Stimulated activated CD4-positive, alpha-beta T cell treated with anti-CD3 and anti-CD28 coated beads, Interleukin-12 subunit alpha, Interleukin-12 subunit beta, amount 100 ng/mL, for 24 hours (primary cell): ENCODE measurements at places on chromosomes 3 and 15.

GRCh38 chr3:22894865-22895264 lies 308.3 kb upstream of the UBE2E2 start:
- DNase-seq: no peak

DNA sequence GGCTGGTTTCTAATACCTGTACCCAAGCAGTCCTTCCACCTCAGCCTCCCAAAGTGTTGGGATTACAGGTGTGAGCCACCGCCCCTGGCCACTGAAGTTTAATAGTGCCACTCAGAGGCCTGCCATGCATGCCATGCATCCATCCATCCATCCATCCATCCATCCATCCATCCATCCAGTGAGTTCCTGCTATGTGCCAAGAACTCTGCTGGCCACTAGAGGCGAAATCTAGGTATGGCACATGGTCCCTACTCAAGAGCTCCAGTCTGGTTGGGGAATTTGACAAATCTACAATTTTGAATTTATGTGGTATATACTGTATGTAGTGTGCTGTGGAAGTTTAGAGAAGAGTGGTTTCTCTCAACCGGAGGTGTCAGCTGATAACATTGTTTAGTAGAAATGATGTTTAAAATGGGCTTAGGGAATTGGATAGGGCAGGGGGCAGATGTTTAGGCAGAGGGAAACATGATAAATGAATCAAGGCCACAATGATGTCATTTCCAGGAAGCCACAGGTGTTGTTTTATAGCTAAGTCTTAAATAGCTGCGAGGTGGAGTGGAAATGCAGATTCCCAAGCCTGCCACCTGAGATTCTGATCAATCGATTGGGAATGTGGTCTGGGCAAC lies 384.4 kb upstream of the C2CD4B start:
- no peak for DNase-seq

DNA sequence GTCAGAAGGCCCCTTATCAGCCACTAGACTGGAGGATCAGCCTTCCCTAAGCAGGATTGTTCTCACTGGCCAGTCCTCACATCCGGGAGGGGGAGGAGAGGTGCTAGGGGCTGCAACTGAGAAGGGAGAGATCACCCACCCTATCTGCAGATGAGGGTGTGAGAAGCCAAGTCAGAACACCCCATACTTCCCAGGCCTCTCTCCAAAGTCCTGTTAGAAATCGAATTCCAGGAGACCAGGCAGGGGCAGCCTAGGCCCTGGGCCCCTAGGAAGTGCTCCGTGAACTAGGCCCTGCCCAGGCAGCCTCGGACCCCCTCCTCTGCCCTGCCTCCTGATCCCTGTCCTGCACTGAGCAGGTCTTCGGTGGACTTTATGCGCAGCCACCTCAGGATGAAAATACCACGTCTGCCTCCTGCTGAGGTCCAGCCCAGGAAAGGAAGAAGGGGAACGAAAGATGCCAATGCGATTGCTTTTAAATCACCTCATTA lies 933 bp downstream of the DZIP1L start:
- DNase-seq: no peak

- DNase-seq: no peak
These were observed 296.7 kb downstream of the PLCL2 start for GRCh38 chr3:17181413-17181907.

DNA sequence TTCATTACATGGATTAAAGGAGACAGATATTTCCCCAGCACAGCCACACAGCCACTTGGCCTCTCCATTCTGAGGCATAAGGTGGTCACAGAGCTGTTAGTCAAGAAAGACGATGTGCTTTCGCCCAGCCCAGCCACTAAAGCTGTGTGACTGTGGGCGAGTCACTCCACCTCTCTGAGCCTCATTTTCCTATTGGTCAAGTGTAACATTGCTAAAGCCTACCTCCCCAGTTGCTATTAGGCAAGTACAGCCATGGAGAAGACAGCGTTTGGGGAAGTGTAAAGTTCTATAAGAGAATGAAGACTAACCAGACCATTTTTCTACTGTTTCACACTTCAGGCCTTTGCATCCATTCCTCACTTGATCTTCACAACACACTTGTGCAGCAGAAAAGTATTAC lies 24.1 kb downstream of the TMEM40 start:
- no peak for DNase-seq

GRCh38 chr15:96331144-96331944 lies 844 bp downstream of the NR2F2 start:
- DNase-seq: no peak

DNA sequence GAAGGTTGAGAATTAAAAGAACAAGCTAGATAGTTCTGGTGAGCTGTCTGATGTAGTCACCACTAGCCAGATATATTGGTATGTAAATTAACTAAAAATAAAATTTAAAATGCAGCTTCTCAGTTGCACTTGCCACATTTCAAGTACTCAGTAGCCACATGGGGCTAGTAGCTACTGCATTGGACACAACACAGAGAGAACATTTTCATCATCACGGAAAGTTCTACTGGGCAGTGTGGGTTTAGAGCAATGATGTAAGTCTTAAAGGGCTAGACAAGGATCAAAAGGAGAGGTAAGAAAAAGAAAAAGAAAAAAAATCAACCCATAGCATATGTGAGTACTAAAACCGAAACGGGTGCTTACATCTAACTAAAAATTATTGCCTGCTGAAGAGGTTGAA lies 282.4 kb upstream of the LRRFIP2 start:
- no peak for DNase-seq

DNA sequence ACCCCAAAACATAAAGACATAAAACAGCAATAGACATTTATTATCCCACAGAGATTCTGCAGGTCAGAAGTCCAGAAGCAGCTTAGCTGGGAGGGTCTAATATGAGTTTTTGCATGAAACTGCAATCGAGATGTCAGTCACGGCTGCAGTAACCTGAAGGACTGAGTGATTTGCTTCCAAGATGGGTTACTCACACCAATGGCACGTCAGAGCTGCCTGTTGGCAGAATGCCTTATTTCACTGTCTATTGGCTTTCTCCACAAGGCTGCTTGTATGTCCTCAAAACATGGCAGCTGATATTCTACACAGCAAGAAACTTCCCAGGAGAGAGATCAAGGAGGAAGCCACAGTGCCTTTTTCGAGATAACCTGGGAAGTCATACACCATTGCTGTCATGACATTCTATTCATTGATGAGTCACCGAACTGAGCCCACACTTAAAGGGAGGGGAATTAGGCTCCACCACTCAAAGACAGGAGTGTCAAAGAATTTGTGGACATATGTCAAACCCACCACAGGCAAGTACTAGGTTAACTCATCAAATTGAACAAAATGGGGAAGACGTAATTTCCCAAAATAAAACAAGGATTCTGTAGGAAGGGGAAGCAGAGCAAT lies 122.2 kb downstream of the SYNPR start:
- no peak for DNase-seq

DNA sequence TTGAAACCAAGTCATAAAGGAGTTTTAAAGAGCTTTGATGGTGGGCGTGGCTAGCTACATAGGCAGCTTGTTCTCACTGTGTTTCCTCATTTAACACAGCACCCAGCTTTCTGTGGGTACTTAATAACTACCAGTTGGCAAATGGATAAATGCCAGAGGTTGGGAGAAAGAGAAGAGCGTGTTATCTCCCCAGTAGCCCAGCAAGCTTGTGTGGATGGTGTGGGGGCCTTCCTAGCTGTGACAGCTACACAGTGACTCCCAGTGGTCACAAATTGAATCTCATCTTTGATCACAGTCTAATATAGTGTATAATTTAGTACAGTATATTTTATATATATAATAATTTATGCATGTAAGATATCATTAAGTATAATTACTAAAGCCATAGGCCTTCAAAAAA lies 984.1 kb downstream of the EPHA3 start:
- no peak for DNase-seq

DNA sequence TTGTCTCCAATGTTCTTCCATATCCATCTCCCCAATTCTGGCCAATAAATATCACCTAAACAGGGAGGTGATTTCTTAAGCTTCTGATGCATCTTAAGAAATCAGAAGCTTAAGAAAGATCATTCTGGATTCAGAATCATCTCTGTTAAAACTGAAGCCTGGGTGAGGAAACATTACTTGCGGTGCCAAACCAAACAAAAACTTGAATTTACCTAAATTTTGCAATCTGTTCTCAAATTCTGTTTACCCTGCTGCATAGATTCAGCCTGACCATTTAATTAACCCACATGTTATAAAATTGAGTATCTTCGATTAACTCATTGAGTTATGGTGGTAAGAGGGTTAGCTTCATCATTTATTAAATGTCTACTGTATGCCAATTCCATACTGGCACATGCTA lies 204.4 kb upstream of the ZNF385D start:
- DNase-seq: no peak

DNA sequence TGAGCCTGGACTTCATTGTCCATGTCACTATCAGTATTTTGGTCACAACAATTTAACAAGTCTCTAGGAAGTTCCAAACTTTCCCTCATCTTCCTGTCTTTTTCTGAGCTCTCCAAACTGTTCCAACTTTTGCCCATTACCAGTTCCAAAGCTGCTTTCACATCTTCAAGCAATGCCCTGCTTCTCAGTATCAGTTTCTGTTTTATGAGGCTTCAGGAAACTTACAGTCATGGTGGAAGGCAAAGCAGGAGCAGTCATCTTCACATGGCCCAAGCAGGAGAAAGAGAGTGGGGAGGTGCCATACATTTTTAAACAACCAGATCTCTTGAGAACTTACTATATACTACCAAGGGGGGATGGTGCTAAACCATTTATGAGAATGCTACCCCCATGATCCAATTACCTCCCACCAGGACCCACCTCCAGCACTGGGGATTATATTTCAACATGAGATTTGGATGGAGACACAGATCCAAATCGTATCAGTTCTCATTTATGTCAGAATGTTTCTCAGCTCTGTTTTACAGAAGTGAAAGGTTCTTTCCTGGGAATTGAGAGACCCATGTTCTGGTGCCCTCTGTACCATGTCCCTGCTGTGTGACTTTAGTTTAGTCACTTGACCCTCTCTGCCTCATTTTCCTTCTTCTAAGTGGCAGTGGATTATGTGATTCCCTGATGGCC lies 169.7 kb downstream of the PLCL2 start:
- no peak for DNase-seq

- DNase-seq: no peak
These were observed 921.1 kb downstream of the FHIT start for GRCh38 chr3:60330107-60330506.

GRCh38 chr3:39038165-39038564 lies 13.6 kb downstream of the SCN11A start:
- no peak for DNase-seq

DNA sequence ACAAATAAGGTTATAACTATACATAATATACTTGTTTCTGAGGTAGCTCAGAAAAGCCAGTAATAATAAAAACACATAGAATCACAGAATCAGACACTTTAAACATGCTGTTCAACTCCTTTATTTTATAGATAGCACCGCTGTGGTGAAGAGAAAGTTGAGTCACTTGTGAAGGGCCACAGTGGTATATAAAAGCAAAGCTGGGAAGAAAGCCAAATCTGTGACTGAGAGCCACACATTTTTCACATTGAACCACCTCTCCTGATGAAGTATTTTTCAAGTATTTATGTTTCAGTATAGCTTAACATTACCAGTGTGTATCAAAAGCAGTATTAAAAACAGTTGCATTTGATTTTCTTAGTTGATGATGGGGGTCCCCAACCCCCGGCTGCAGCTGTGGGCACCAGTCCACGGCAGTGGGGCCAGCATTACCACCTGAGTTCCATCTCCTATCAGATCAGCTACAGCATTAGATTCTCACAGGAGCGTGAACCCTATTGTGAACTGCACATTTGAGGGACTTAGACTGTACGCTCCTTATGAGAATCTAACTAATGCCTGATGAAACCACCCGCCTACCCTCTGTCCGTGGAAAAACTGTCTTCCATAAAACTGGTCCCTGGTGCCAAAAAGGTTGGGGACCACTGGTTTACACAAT lies 46.2 kb downstream of the TBL1XR1 start:
- no peak for DNase-seq

DNA sequence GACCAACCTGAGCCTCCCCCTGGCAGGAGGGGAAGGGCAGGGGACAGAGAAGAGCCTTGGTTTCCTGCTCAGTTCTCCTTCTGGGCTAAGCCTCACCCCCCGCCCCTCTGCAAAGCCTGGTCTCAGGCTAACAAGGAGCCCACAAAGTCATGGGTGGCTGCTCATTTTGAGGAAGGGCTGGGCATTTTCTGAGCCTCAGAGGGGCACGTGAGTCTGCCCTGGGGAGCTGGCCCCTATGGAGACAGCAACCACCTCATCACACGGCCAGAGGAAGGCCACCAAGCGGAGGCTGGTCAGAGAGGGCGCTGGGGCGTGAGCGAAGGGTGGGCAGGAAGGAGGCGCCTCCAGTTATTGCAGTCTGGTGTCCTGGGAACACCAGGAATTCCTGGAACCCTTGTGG lies 18.7 kb downstream of the ABTB1 start:
- DNase-seq: no peak

GRCh38 chr3:22414239-22414638 lies 663.2 kb upstream of the ZNF385D start:
- DNase-seq: no peak

GRCh38 chr3:182837855-182838454 lies 44.7 kb downstream of the ATP11B start:
- DNase-seq: no peak

GRCh38 chr15:72237029-72237852 lies 6.3 kb upstream of the PKM start:
- DNase-seq: peak; percentile 75

- no peak for DNase-seq
These were observed 14.8 kb upstream of the HCN4 start for GRCh38 chr15:73383310-73384189.

- DNase-seq: no peak
These were observed 89.2 kb downstream of the MYO5A start for GRCh38 chr15:52439470-52439869.

- DNase-seq: no peak
These were observed 166.2 kb upstream of the SEMA6D start for GRCh38 chr15:47551079-47551478.

- no peak for DNase-seq
These were observed 37.6 kb upstream of the SFMBT1 start for GRCh38 chr3:53083521-53083920.

DNA sequence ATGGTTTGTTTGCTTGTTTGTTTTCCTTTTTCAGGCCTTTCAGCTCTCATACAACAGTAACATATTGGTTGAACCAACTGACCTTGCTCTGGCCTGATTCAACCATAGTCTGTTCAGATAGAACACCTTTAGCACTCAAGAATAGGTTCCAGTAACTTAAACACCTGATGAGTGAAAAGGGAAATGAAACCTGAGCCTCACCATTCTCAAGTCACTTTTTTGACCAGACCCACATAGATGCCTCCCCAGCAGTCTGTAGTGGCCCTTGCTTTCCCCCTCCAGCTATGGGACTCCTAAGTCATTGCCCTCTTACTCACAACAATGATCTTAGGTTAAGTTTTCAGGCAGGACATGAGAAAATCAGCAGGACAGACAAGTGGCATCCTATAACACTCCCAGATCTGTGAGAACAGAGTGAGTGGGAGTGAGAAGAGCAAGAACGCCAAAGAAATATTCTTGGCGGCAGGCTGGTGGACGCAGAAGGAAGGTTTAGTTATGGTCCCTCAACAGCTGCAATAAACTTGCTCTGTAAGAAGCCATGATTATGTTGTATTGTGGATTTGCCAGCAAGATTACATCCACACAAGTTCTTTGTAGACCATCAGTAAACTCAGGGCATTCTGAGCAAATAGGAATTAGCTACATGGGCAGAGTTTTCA lies 367.5 kb downstream of the MECOM start:
- DNase-seq: no peak
